HuH-7.5 (cell line): ENCODE measurements at places on chromosomes 5 and 9.

DNA sequence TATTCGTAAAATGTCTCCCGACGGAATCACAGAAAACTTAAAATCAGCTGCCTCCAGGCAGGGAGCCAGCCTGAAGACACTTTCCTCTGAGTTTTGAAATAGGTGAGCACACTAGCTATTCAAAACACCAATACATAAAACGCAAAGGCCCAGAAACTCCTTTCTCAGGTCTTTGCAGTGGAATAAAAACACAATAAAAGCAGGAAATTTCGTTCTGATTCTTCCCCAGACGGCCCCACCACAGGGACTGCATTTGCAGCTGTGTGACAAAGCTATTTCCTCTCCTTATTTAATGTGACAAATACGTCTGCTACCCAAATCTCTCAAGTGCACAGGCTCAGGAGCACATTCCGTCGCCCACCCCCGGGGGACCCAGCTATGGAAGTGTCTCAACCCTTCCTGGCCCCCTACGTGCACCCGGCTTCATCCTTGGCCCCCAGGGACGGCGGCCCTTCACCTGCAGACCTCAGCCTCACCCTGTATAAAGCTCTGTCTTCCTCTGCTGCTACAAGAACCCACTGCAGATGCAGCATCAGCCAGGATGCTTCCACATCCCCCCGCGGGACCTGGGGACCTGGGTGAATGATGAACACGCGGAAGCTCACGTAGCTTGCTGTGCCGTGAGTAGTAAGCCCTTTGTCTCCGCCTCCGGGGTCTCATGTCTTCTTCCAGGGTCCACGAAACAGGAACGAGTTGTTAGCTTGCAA is 24.9 kb downstream of the AHRR start:
- DNase-seq, result no peak

- no peak for DNase-seq
Measured at GRCh38 chr9:112301420-112301819, 32.0 kb downstream of the PTBP3 start.

DNA sequence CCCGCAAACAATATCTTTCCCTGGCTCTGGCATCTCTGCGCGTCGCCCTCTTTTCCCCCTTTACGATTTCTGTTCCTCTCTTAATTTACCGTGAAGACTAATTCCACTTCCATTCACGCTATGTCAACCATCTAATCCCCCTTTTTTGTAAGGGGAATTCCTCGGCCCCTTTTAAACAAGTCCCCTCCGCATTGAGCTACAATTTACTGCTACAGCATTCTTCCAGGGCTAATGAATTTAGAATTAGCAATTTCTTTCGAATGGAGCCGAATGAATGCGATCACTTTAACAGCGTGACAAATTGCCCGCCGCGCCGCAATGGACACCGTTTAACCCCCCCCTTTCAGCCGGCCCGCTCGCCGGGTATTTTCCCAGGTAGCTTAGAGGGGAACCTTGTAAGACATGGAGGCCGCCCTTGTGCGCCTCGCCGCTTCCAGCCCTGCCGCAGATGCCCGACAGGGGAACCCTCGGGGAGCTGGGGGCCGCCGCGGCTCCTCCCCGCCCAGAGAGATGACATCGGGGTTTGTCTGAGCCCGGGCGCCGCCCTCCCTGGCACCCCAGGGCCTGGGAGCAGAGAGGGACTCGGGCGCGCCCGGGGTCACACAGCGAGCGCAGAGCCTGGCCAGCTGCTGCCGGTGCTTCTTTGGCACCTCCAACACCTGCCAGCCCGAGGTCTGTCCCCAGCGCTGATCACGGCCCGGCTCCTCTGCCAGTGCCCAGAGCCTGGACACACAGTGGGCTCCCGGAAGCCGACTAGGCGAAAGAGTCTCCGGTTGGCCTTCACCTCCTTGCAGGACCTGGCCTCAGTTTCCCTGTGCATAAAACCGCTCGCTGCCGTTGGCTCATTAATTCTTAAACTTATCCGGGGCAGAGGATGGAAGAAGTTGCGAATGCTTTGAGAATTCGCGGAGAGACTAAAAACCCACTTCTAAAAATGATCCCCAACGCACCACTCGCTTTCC is 1.3 kb downstream of the PRDM12 start:
- DNase-seq, result no peak

- no peak for DNase-seq
Measured at GRCh38 chr9:131027872-131028179, 18.9 kb downstream of the LAMC3 start.

- no peak for DNase-seq
Measured at GRCh38 chr5:144794922-144795321, 624.2 kb downstream of the KCTD16 start.

GRCh38 chr9:95771556-95772246 is 103.8 kb upstream of the ERCC6L2 start:
- DNase-seq, result peak; percentile 47

- no peak for DNase-seq
Measured at GRCh38 chr5:34576891-34577666, 79.0 kb upstream of the RAI14 start.

DNA sequence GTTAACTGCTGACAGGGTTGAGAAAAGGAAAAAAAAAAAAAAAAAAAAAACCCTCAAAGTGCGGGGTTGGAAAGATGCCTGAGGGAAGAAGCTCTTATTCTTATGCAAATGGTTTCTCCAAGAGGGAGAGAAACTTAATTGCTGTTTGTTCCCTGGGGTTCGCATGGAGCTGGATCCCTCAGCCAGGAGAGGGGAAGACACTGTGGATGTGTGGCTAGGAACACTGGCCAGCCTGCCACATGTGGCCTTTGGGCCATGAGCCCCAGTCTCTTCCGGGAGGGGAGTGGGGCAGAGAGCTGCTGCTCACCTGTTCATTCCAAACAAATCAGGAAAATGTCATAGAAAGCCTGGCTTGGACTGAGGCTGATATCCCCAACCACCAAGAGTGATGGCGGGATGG is 9.4 kb upstream of the SCGB3A2 start:
- DNase-seq, result no peak

- no peak for DNase-seq
Measured at GRCh38 chr9:70261131-70261870, 2.5 kb downstream of the SMC5 start.

DNA sequence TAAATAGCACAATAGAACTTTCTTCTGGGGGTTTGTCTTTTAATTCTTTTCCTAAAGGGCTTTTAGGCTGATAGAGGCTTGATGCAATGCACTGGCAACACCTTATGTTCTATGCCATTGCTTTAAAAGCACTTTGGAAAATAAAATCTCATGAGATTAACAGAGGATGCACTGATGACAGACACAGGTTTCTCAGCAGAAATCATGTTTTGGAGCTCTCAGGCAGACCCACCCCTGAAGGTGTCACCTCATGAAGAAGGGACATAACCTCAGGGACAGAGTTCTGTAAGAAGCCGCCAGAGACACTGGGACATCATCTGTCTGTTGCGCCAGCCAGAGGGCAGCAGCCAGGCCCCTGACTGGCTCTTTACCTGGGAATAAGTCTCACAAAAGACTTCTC is 27.7 kb downstream of the SLC22A5 start:
- no peak for DNase-seq

GRCh38 chr5:103271570-103272289 is 13.2 kb downstream of the MACIR start:
- no peak for DNase-seq

DNA sequence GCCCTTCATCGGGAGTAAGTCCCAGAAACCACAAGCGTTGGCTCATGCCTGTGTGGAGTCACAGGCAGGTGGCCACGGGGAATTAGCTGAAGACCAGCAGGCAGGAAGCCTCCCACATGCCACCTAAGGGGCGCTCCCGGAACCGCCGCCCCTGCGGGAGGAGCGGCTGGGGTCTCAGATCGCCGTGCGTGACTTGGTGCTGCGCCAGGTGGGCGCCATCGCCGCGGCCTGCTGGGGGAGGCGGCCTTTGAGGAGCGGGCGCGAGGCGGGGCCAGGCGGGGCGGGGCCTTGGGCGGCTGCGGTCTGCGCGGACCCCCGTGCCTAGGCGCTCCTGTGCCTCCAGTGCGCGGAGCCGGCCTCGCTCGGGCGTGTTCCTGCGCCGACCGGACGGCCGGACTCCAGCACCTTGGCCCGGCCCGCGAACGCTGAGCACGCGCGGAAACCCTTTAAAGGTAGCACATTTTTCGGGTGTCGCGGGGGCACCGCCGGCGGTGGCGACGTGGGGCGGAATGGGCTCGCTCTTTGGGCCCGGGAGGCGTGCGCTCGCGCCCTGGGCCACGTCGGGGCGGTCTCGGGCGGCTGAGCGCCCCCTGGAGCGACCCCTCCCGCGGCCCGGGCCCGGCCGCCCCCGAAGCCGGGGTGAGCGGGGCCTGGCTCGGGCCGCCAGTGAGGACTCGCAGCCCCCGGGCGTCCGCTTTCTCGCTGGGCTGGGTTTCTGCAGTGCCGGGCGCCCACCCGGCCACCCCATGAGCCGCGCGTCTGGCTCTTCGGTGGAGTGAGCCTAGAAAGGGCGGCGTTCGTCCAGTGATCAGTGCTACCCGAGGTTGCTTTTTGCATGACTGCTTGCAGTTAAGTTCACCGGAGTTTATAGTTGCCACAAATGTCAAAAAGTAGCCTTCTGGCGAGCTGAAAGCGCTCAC is 24.5 kb downstream of the LECT2 start:
- DNase-seq, result peak; percentile 53

DNA sequence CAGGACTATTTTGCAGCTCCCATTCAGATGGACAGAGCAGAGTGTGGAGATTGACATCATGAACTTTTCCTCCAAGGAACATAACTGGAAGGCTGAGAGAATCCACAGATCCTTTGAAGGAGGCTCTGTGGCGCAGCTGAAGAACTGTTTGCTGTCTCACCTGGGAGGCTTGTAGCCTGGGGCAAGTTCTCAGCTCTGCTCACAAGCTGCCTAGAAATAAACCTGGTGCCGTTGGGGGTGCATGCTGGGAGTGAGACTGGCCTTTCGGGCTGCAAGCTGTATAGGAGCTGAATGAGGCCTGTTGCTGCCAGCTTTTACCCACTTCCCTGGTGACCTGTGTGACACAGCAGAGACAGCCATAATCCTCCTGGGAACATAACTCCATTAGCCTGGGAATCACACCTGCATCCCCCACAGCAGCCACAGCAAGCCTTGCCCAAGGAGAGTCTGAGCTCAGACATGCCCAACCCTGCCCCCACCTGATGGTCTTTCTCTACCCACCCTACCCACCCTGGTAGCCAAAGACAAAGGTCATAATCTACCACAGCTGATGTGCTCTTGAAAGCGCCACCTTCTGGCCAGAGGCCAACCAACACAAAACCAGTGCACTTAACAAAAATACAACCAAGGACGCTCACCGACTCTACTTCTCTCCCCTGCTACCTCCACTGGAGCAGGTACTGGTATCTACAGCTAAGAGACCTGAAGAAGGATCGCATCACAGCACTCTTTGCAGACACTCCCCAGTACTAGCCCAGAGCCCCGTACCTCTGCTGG is 205.1 kb upstream of the MRPS30 start:
- no peak for DNase-seq

DNA sequence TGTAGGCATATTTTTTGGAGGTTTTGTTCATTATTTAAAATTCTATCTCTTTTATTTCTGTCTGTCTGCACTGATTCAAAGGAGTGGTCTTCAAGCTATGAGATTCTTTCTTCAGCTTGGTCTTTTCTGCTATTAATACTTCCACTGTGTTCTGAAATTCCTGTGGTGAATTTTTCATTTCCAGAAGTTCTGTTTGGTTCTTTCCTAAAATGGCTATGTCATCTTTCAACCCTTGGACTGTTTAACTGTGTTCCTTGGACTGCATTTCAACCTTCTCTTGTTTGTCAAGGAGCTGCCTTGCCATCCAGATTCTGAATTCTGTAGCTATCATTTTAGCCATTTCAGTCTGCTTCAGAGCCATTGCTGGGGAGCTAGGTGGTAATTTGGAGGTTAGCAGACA is 76.3 kb downstream of the CERT1 start:
- no peak for DNase-seq

DNA sequence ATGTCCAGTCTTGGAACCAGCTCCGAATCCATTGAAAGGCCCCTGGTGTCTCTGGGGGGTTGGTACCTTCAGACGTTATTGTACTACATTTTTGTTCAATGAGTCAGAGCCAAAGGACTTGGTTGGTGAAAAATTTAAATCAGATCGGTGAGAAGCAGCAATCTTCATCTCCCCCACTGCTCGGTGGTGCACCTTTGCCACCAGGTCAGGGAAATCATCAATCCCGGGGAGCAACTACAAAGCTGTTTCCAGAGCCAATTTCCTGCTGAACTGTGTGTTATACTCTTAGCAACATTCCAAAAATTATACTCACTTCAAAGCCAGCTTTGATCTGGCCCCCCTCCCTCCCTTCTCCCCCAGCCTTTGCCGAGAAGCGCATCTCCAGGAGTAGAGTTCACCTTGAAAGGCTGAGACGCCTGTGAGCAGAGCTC is 375.2 kb upstream of the WWC1 start:
- no peak for DNase-seq

GRCh38 chr5:149073213-149073612 is 10.4 kb upstream of the SH3TC2 start:
- no peak for DNase-seq

GRCh38 chr9:99593610-99594009 is 228.1 kb upstream of the NR4A3 start:
- no peak for DNase-seq

DNA sequence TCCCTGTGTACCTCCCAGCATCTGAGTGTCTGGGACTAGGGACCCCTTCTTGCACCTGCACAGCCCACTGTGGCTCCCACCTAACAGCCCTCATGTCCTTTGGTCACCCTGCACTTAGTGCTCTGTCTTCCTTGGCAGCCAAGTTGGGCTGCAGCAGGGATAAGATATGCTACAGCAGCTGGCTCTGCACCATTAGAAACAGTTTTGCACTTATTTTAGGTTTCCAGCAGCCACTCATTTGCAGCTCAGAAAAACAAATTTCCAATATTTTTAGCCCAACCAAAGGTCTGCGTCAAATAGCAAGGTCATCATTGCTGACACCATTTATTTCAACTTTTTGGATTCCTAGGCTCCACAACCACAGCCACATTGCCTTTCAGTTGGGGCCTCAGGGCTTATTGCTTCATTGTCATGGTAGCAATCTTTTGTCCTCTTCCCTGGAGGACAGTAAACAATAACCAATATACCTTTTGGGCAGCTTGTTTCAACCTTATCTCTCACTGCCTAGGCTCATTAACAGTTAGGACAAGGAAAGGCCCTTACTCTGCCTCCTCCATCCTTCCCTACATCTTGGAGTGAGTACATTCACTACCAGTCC is 263.9 kb downstream of the COX7C start:
- no peak for DNase-seq

DNA sequence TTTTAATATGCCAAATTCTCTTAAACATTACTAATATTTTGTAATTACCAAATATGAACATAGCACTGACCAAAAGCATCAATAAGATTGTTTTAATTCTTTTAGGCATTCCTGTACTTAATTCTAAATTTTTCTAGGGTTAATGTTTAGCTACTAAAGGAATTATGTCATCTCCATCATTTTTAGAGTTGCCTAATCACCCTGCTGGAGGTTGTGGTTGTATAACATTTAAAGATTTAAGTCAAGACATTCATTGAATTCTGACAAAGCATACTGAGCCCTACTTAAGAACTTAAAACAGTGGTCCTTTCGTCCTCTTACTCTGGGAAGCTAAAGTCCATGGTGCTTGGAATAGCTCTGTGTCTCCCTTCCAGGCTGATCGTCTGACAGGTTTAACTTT is 28.1 kb upstream of the DAB2 start:
- no peak for DNase-seq
